Hindlimb muscle (tissue), 1 donor: ENCODE measurements at places on chromosomes 7 and 10. TPM values are rescaled to one million over a fixed set of nuclear protein-coding genes. Genes with fewer than 3 reads are reported as not detected.

- no peak for DNase-seq
Observed at GRCh38 chr7:6637544-6638229, 569 bp downstream of the ZNF316 start.

- DNase-seq = no peak
Observed at GRCh38 chr7:109751241-109751640, 1181.6 kb downstream of the DNAJB9 start.

Gene LZTS2
- 72.5 TPM for polyA plus RNA-seq

DNA sequence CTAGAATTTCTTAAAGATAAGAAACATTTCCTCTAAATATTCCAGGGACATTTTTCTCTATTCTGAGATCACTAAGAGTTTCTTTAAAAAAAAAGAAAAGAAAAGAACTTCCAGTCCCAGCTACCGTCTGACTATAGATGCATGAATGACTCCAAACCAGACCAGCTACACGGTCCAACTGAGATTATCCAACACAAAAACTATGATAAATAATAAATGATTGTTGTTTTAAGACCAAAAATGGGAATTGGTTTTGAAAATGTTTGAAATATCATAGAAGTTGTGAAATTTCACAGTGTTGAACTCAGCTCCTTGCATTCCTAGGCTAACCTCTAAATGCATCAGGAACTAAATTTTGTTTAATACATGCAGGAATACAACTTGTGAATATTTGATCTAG is 1619.6 kb upstream of the LRRTM3 start:
- DNase-seq = no peak

- DNase-seq = no peak
Observed at GRCh38 chr7:6158424-6159096, 113.9 kb downstream of the CYTH3 start.

DNA sequence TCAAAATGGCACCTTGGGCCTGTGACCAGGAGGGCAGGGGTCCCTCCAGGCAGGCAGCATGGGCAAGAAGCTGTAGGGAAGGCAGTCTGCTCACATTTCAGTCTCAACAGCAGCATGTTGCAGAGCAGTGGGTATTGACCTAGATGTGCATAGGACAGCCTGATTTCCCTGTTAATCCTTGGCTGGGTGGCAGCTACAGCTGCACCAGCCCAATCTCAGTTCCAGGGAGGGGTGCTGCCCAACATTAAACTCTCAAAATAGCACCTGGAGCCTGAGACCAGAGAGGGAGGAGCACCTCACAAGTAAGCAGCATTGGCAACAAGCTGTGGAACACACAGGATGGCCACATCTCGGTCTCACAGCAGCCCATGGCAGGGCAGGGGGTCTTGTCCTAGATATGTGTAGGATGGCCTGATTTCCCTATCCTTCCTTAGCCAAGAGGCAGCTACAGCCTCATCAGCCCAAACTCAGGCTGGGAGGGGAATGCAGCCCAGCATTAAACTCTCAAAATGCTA is 10.3 kb downstream of the TMEM140 start:
- no peak for DNase-seq

Gene ABCB8
- 19.9 TPM for polyA plus RNA-seq

- no peak for DNase-seq
Observed at GRCh38 chr7:17313194-17313593, 14.7 kb downstream of the AHR start.

- no peak for DNase-seq
Observed at GRCh38 chr7:119623427-119623826, 649.5 kb upstream of the KCND2 start.

DNA sequence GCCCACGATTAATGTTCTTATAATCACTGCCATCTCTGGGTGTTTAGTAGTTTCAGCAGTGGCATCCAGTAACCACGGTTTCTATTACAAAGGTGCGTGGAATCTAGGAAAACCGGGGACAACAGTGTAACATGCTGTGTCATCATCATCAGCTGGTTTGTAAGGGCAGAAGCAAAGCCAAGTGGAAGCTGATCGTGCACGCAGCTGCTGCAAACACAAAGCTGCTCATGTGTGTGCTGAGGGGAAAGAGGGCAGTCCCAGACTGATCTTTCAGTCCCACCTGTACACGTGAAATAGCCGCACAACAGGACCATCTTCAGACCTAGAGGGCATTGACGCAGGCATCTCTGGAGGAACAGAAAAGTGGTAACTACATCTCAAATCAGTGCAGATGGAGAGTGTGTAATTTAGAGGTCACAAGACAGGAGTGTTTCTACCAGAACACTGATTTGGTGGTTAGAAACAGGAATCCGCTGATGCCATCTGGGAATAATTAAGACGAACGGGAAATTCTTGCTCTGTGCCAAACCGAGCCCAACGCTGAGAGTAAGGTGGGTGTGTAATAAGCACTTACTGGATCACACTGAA is 13.4 kb downstream of the ANKRD16 start:
- no peak for DNase-seq

GRCh38 chr10:21315645-21316220 is 209.7 kb downstream of the SKIDA1 start:
- no peak for DNase-seq

- DNase-seq = no peak
Observed at GRCh38 chr7:82360591-82361368, 82.8 kb downstream of the CACNA2D1 start.

Gene POR
- 40.5 TPM for polyA plus RNA-seq

DNA sequence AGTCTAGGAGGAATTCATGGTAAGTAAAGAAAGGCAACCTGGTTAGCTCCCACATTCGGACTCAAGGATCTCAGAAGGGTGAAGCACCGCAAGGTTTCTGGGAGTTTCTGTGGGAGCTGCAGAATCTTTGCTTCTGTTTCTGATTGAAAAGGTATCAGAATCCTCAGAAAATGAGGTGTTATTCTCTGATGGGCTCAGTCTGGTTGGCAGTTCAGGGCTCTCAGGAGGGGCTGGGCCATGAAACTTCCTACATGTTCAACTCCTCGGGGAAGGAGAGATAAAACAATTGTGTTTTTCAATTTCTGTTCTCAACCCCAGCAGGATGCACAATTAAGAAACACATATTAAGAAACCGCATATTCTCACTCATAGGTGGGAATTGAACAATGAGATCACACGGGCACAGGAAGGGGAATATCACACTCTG is 9.1 kb downstream of the OR2A7 start:
- no peak for DNase-seq

GRCh38 chr7:37040330-37040729 is 316.0 kb upstream of the AOAH start:
- no peak for DNase-seq

GRCh38 chr7:27636326-27637006 is 26.2 kb downstream of the HIBADH start:
- peak; percentile 36 for DNase-seq

DNA sequence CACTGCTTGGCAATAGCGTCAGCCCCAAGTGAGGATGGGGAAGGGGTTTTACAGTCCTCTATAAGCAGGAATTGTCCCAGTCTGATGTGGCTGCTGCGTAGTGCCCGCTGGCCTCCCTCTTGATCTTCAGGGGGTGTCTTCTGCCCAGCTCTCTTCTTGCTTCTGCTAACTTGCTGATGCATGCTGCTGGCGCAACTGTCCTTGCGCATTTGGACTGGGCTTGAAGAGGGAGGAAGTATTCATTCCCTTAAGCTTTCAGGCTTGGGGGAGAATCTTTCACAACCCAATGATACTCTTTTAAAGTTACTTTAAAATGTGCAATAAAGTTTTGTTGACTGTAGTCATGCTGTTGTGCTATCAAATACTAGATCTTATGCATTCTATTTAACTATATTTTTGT is 10.3 kb downstream of the GALNT11 start:
- no peak for DNase-seq

- no peak for DNase-seq
Observed at GRCh38 chr10:15897287-15897686, 37.0 kb upstream of the MINDY3 start.

Gene DYNC1I1
- 0.58 TPM for polyA plus RNA-seq

Gene COL26A1
- polyA plus RNA-seq = 2.4 TPM

Gene TRIM50
- polyA plus RNA-seq = 0.57 TPM

DNA sequence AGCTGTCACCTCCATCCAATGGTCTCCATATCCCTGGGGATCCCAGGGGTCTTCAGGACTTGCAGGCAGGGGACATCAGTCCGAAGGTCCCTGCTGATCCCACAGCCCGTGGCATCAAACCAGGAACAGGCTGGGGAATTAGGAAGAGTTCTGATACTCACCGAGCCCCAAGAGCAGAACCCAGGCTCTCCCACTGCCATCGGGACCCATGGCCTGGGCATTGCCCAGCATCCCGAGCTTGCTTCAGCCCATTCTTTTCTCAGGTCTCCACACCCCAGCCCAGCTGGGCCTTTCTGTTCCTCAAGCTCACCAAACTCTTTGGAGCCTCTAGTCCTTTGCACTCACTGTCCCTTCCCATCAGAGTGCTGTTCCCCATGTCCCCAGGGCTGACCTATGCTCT is 280.9 kb downstream of the GRID1 start:
- DNase-seq = no peak

Gene TAF6
- polyA plus RNA-seq = 39.0 TPM

DNA sequence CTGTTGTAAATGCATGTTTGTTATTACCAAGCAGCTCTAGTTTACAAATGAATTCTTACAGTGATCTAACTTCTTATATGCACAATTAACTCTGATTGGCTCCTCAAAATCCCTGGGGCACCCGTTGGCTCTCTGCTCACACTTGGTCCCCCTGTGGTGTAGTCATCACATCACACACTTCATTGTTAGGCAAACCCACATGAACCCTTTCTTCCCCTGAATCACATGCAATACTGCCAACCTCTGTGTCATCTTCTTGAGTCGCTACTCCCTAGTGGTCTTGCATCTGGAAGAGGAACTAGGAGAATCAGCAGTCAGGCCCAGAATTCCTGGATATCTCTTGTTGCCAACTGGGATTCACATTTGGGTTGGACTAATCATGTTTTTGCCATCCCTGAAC is 73.1 kb downstream of the CD36 start:
- peak; percentile 75 for DNase-seq

Gene FFAR4
- 0.43 TPM for polyA plus RNA-seq

GRCh38 chr7:35781767-35782515 is 18.9 kb upstream of the SEPTIN7 start:
- DNase-seq = no peak

GRCh38 chr7:41568135-41568534 is 134.8 kb downstream of the INHBA start:
- no peak for DNase-seq

DNA sequence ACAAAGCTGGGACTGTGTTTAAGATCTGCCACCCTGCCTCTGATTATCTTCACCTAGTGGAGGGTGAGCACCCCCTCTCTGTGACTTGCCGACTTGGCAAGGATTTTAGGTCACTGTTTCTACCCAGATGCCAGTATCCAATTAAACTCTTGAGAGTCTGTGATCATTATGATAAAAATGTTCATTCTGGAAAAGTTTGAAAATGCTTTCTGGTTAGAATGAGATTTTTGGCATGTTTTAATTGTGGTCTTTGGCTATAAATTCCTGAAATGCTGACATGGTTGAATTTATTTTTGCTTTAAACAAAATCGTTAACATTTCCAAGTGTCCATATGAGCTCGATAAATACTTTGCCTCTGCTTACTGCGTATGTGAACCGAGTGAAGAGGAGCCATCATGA is 221.4 kb downstream of the BICC1 start:
- DNase-seq = no peak

GRCh38 chr10:14595526-14596182 is 179.0 kb downstream of the FAM107B start:
- no peak for DNase-seq

Gene PLCE1
- 53.4 TPM for polyA plus RNA-seq

- DNase-seq = no peak
Observed at GRCh38 chr10:4058514-4059029, 273.6 kb upstream of the KLF6 start.

DNA sequence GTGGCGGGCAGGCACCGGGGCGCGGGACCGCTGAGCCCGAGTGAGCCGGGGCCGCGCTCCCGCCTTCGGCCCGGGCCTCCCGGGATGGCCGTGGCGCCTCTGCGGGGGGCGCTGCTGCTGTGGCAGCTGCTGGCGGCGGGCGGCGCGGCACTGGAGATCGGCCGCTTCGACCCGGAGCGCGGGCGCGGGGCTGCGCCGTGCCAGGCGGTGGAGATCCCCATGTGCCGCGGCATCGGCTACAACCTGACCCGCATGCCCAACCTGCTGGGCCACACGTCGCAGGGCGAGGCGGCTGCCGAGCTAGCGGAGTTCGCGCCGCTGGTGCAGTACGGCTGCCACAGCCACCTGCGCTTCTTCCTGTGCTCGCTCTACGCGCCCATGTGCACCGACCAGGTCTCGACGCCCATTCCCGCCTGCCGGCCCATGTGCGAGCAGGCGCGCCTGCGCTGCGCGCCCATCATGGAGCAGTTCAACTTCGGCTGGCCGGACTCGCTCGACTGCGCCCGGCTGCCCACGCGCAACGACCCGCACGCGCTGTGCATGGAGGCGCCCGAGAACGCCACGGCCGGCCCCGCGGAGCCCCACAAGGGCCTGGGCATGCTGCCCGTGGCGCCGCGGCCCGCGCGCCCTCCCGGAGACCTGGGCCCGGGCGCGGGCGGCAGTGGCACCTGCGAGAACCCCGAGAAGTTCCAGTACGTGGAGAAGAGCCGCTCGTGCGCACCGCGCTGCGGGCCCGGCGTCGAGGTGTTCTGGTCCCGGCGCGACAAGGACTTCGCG is 534 bp downstream of the FZD9 start:
- no peak for DNase-seq

Gene CTAGE4
- not detected for polyA plus RNA-seq

Gene GIMAP5
- 6.5 TPM for polyA plus RNA-seq

DNA sequence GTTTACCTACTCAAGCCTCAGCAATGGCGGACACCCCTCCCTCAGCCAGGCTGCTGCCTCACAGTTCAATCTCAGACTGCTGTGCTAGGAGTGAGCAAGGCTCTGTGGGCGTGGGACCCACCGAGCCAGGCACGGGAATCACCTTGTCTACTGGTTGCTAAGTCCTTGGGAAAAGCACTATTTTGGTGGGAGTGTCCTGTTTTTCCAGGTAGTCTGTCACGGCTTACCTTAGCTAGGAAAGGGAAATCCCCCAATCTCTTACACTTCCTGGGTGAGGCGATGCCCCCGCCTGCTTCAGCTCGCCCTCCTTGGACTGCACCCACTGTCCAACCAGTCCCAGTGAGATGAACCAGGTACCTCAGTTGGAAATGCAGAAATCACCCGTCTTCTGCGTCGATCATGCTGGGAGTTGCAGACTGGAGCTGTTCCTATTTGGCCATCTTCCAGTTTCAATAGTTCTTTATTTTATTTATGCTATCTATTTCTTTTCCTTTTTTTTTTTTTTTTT is at the start of gene HYAL4:
HYAL4 (plus strand) TSS at position 458 of the 508 bp plus-strand sequence. CDS start 23,105 bp downstream, outside the sequence.
- no peak for DNase-seq

- DNase-seq = no peak
Observed at GRCh38 chr7:45702751-45703150, 128.6 kb downstream of the ADCY1 start.
